ENCODE measurements at places on chromosomes 1 and 21.

DNA sequence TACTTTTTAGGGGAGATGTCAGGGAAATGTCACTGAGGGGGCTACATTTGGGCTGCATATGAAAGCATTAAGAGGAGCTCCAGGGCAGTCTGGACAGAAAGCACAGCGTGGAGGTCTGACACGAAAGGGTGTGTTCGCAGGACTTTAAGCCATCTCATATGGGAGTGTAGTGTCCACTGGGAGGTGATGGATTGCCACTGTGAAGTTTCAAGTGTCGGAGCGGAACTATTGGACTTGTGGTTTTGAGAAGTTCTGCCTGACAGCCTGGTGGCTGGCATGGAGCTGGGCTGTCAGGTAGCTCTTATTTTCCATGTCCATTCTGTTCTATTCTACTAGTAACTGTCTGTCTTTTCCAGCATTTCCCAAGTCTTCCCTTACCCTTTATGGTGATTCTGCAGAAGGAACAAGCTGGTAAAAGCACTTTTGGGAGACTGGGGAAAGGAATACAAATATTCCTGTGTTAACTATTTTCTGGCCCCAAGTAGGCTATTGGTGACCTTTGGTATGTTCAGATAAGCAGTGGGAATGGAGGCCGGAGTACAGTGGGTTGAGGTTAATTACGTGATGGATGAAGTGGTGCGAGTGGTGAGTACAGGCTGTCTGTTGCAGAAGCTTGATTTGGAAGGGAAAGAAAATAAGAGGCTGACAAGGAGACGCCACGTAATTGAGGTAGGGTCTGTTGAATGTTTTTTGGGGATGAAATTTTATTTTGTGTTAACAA lies 19.3 kb downstream of the B3GALT5 start:
- DNase-seq = no peak

DNA sequence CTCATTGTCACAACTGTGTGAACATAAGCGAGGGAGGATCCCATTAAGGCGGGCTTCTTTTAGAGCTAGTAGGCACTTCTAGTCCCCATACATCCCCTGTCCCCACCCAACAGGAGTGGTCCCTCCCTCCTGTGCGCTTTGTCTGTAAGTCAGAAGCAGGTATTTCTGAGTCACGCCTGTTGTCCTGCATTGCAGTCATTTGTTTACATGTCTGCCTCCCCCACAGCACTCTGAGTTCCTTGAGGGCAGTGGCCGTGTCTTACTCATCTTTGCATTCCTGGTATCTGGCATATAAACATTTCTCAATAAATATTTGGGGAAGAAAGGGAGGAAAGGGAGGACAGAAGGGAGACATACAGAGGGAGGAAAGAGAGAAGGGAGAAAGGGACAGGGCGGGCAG lies 40.3 kb downstream of the PLEKHA6 start:
- no peak for DNase-seq

DNA sequence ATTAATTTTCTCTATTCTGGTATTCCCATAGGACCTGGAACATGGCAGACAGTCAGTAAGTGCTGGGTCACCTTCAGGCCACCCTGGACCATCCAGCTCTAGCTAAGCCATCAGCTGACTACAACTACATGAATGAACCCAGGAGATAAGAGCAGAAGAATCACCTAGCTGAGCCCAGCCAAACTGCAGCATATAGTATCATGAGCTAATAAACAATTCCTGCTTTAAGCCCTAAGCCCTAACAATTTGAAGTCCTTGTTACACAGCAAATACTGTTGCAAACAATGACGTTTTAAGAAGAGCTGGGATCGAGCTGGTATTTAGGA lies 14.2 kb upstream of the CITED4 start:
- DNase-seq = no peak

- DNase-seq = peak; percentile 68
Measured at GRCh38 chr21:36700971-36701755, 2.2 kb downstream of the SIM2 start.

GRCh38 chr1:24126018-24126671 lies 14.2 kb upstream of the MYOM3 start:
- DNase-seq = no peak

GRCh38 chr21:45644041-45644906 lies 749 bp downstream of the PCBP3 start:
- DNase-seq = peak; percentile 36

- no peak for DNase-seq
Measured at GRCh38 chr1:28157894-28158293, 18.6 kb downstream of the PTAFR start.

- no peak for DNase-seq
Measured at GRCh38 chr1:36481771-36482723, 666 bp downstream of the CSF3R start.

DNA sequence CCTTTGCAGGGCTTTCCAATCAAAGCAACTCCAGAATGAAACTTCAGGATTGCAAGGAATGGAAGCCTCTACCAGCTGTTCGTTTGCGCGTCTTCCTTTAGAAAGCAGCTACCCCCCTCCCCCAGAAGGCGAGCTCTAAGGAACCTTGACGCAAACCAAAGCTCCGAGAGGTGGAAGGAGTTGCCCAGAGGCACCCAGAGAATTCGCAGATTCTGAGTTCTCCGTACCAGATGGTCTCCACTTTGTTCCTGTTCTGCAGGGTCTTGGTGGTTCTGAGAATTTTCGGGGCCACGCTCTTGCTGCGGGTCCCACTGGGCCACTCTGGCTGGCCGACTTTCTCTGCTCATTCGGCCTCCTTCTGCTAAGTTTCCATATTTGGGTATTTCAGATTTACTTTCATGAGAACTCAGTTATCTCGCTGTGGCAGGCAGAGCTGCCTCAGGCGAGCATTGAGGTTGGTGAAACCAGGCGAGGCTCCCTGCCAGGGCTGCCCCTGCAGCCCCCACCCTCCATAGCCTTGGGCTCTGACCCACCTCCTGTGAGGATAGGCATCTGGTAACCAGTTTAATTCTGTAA lies 801 bp downstream of the TRAF5 start:
- peak; percentile 66 for DNase-seq

DNA sequence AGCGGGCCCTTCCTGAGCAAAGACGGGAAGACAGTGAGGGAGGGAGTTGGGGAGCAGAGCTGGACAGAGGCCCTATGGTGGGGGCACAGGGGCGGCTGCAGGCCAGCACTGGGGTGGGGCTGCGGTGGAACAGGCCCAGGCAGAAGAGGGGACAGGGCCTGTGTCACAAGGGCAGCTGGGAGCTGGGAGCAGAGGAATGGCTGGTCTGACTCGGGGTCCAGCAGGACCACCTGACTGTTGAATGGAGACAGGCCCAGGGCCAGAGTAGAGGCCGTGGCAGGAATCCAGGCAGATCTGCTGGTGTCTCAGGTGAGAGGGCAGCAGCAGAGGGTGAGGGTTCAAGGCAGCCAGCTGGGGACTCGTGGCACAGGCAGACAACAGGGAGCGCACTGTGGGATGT lies 25.3 kb downstream of the CTNNBIP1 start:
- DNase-seq = no peak

DNA sequence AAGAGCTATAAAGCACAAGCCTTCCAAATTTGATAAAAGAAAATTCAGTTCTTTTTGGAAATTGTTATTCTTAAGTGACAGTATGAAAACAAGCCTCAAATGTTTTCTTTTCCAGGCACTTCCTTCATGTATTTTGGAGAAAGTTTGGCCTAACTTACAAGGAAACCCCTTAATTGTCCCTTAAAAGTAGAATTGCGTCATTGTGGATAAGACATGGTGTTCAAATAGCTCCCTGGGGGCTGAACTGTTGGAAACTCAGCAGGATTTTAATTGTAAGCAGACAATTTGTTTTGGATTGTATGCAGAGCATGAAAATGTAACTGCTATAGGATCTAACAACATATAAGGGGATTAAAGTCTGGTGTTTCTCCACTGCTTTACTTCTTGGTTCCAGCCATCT lies 35.4 kb upstream of the FGGY start:
- DNase-seq = no peak

GRCh38 chr1:15047237-15047636 lies 106.3 kb upstream of the TMEM51 start:
- no peak for DNase-seq

- no peak for DNase-seq
Measured at GRCh38 chr1:48249868-48250267, 27.4 kb downstream of the SLC5A9 start.

GRCh38 chr1:156725683-156726280 lies 2.5 kb upstream of the METTL25B start:
- peak; percentile 92 for DNase-seq

- DNase-seq = no peak
Measured at GRCh38 chr1:230185076-230186001, 118.3 kb downstream of the GALNT2 start.

- DNase-seq = no peak
Measured at GRCh38 chr1:111952125-111952657, 37.3 kb downstream of the KCND3 start.

DNA sequence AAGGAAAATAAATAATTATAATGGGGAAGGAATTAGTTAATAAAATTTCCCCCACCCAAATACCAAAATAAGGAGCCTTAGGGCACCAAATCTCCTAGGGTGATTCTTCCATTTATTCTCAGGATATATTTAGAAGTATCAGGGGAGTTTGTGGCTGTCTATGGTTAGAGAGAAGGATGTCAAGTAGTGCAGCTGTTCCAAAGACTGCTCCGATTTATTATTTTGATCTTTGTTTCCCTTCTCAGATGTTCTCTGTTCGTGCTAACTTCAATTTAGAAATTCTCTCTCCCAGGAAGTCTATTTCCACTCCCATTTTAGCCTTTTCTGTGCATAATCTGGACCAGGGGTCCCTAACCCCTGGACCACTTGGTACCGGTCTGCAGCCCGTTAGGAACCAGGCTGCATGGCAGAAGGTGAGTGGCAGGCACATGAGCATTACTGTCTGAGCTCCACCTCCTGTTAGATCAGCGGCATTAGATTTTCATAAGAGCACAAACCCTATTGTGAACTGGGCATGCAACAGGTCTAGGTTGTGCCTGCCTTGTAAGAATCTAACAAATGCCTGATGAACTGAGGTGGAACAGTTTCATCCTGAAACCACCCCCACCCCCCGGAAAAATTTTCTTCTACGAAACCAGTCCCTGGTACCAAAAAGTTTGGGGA lies 9.3 kb upstream of the MAST2 start:
- DNase-seq = no peak

GRCh38 chr1:67457247-67457646 lies 27.0 kb upstream of the SERBP1 start:
- no peak for DNase-seq

DNA sequence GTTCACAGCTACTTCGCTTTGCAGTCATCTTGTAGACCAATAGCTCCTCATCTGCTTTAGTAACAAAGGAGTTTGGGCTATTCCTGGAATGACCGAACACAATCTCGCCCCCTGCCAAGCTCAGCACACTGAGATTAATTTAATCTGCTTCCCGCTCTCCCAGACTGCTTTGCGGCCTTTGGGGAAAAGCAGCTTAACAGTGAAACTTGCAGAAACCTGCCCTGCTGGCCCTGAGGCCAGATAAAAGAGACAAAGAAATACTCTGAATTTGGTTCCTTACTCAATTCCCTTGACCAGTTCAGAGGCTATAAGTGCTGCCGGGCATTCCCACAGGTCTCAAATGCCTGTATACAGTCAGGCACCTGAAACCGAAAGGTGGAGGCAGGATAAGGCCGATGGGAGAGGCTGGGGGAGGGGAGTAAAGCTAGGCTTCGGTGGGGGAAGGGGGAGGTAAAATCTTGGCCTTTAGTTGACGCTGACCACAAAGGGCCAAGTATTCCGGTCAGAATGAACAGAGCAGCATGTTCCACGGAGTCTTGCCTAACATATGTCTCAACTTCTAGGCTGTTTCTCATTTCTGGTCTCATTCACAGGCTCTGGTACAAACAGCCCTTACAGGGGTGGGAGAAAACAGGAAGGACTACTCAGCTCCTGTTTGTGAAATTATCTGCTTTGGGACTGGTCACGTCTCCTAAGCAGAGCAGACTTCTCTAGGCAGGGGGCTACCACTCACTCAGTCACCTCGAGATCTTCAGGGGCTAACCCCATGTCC lies 17.7 kb upstream of the A3GALT2 start:
- peak; percentile 80 for DNase-seq

- DNase-seq = peak; percentile 82
Measured at GRCh38 chr1:94927405-94928175, 680 bp upstream of the CNN3 start.

- no peak for DNase-seq
Measured at GRCh38 chr1:5937373-5937857, 54.8 kb downstream of the NPHP4 start.

- no peak for DNase-seq
Measured at GRCh38 chr1:76840278-76840677, 27.0 kb upstream of the ST6GALNAC5 start.

DNA sequence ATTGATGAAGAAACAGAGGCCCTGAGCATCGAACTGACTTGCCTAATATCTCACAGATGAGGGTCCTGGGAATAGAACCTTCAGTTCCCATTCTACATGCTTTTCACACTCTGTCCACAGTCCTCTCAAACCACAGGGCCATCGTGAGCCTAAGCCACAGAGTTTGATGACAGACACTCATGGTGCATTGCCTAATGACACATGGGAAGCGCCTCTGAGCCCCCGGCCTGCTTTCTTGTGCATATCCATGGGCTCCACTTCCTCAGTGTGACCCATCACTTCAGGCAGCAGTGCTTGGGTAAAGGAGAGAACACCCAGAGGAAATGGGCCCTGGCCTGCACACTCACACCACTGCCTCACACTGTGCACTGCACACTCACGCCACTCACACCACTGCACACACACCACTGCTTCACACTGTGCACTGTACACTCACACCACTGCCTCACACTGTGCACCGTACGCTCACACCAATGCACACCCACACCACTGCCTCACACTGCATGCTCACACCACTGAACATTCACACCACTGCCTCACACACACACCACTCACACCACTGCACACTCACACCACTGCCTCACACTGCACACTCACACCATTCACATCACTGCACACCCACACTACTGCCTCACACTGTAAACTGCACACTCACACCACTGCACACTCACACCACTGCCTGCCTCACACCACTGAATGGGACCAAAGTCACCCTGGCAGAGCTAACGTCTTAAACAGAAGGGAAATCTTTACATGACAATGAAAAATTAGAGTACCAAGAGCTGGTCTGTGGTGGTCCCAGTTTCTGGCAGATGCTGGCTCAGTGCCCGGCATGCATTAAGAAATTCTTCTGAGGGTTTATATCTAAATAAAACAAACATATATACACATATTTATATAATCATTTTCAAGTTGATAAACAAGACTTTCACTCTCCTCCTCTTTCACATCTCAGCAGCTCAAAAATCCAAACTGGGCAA lies 53.0 kb downstream of the KANK4 start:
- no peak for DNase-seq

DNA sequence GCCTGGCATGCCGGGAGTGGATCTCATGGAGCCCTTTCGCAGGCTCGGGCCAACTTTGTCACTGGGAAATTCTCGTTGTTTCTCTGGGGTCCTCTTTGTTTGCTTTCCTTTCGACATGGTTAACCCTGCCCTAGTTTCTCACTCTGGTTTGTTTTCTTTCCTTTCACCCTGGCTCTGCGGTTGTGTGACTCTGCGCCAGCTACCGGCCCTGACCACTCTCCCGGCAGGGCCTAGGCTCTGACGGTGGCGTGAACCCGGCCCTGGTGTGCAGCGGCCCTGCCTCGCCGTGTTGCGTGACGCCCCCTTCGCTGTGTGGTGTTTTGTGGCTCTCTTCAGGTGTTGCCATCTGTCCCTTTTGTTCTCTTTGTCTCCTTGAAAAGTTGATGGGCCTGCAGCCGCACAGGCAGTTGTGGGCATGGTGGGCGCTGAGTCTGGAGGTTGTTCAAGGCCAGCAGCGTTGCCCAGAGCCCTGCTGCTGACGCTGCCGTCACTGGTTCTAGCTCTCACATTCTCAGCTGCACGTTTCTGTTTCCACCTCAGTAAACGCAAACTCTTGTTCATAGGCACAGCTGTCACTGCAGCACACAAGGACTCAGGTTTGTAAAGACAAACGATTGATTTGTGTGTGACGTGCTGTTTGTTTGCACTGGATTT lies 64.6 kb upstream of the DIP2A start:
- peak; percentile 77 for DNase-seq

Data from retina (tissue), 1 donor.